ENCODE measurements at places on chromosomes 6 and 20.

GRCh38 chr6:98516866-98517265 is 317.5 kb upstream of the POU3F2 start:
- DNase-seq = no peak

GRCh38 chr6:142698751-142699150 is 246.2 kb downstream of the HIVEP2 start:
- DNase-seq = no peak

DNA sequence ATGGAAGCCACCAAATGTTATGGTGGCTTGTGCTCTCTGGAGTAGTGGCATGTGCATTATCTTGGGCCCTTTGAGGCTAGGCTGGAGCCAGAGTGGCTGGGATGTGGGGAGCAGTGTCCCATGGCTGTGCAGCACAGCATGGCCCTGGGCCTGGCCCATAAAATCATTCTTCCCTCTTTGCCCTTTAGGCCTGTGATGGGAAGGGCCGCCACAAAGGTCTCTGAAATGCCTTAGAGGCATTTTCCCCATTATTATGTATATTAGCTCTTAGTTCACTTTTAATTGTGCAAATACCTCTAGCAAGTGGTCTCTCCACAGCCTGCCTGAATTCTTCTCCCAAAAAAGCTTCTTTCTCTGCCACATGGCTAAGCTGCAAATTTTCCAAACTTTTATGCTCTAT is 297.3 kb upstream of the IRAK1BP1 start:
- no peak for DNase-seq

- peak; percentile 1 for DNase-seq
These were observed 75.5 kb upstream of the TNFAIP3 start for GRCh38 chr6:137791281-137792159.

GRCh38 chr6:39816747-39817146 is 24.6 kb downstream of the DAAM2 start:
- no peak for DNase-seq

DNA sequence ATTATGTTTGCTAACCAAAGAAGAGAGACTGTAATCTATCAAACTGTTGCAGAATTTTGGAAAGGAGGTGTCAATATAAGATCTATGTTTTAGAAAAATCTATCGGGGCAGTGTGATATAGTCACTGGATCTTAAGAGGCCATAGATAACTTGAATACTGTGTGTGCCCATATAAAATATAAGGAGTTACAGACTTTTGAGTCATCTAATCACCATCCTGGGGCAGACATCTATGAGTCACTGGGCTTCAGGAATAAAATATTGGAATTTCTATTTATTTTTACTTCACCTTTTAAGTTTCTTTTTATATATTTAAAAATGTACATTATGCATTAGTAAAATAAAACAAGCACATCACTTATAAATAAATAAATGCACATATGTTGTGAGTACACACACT is 509.3 kb upstream of the MAN1A1 start:
- no peak for DNase-seq

- DNase-seq = peak; percentile 24
These were observed 2.6 kb downstream of the PRSS35 start for GRCh38 chr6:83514866-83515466.

DNA sequence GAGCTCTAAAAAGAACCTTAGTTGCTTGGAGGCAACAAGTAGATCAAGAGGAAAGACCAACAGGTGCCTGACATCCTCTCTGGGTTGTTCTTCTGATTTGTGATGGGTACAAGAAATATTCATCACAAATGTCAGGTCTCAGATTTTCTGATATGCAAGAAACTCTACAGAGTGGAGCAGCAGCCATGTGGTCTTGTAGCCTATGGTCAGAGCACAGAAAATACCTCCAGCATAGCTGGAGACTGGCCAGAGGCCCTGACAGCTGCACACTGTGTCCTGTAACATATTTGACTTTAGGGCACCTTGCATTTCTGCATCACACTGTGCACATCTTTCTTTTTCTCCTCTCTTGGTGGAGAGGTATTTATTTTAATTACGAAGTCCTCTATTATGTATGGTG is 116.3 kb downstream of the GMPR start:
- DNase-seq = no peak

DNA sequence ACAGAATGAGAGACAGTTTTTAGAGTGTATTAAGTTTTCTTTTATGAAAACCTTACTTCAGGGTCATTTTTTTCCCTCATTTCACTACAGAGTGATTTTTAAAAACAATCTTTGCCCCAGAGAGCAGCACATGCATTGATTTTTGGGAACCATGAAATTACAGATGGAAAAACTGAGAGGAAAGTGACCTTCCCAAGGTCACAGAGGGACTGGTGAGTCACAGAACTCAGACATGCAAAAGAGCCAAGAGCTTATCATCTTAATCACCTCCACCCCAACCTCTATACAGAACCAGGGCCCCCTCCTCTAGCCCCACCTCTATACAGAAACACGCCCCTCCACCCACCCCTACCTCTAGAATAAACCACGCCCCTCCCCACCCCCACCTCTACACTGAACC is 10.7 kb downstream of the PXMP4 start:
- no peak for DNase-seq

DNA sequence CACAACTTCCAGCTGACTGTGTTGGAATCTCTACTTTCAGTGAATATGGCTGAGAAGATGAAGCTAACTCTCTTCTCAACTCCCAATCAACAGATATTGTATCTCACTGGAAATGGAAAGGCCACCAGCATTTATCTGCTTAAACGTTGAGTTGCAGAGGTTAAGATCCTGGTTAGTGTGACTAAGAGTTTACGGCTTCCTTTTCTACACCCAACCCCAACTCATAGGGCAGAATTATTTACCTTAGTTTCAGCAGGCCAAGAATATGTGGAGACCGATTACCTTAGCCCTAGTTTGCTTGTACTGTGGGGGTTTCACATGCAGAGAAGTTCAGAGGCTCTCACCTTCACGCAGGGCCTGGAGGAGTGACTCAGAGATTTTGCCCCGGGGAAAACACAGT is 1026.6 kb downstream of the EYS start:
- DNase-seq = no peak

- peak; percentile 14 for DNase-seq
These were observed 6.7 kb downstream of the C6orf141 start for GRCh38 chr6:49557177-49557576.

- DNase-seq = no peak
These were observed 122.2 kb downstream of the FYN start for GRCh38 chr6:111750753-111751673.

DNA sequence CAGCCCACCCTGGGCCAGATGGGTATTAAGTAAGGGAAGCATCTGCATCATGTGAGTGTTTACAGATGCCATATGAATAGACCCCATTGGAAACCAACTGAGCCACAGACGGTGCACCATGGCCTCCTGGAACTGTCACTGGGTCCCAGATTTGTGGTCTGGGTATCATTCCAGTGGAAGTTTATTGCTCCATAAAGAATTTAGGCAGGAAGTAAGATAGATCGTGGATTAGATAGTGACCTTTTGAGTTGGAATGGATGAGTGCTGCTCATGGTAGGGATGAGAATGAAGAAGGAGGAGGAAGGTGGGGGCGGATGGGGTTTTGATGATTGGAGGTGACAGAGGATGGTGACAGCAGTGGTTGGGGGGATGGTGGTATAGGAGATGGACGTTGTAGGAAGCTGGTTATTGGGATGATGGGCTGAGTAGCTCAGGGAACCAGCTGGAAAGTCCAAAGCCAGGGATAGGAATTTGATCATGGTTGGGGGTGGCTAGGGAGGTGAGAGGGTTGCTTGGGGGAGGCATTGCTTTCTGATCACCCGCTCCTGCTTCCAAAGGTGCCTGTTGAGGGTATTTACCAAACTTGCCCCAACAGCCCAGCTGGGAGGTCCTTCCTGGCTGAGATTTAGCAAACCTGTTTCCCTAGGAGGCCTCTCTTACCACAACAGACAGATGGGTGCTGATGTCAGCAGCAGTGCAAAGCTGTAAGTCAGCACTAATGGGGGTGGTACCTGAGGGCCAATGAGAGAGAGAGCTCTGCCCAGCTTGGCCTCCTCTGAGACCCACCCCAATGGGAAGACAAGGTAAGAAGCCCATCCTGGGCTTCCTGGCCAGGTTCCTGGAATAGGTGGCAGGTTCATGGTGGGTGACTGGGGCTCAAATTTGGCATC is 78.0 kb downstream of the VEGFA start:
- no peak for DNase-seq

- peak; percentile 94 for DNase-seq
These were observed 31.6 kb downstream of the CD83 start for GRCh38 chr6:14149053-14149738.

DNA sequence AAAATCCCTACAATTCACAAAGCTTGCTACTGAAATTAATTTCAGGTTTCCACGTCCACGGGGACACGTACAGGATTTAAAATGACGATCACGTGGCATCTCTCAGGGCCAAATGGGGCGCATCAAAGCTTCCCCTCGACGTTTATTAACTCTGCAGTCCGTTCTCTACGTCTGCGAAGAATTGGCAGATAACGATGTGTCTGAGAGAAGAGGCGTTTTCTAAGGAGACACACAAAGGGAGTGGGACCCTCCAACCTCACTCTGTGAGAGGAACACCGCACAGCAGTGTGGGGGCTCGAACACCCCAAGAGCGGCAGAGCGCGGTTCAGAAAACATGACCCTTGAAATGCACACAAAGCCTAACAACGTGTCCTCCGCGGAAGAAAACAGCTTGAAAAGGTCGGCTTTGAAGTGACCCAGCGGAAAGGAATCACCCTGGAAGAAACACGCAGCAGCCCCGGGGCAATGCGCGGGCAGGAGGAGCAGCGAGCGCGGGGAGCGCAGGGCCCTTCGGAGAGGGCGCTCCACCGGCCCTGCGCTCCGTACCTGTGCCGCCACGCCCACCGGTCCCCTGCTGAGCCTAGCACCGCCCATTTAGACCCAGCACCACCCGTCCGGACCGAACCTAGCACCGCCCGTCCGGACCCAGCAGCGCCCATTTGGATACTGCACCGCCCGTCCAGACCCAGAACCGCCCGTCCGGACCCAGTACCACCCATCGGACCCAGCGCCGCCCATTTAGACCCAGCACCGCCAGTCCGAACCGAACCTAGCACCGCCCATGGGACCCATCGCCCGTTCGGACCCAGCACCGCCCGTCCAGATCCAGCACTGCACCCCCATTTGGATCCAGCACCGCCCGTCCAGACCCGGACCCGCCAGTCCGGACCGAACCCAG is 1.1 kb upstream of the AFDN start:
- no peak for DNase-seq

DNA sequence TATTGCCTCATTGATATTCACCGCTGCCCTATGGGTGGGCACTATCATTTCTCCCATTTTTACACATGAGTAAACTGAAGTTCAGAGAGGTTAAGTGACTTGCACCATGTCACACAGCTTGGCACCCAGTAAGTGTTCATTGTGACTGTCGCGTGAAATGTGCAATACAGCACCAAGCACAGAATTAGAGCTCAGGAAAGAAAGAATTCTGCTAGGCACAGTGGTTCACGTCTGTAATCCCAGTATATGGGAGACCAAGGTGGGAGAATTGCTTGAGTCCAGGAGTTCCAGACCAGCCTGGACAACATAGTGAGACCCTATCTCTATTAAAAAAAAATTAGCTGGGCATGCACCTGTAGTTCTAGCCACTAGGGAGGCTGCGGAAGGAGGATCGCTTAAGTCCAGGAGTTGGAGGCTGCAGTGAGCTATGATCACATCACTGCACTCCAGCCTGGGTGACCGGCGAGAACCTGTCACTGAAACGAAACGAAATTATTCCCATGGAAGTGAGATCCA is 626 bp downstream of the SLC13A3 start:
- DNase-seq = no peak

- no peak for DNase-seq
These were observed 40.1 kb downstream of the TBPL1 start for GRCh38 chr6:133992992-133993680.

DNA sequence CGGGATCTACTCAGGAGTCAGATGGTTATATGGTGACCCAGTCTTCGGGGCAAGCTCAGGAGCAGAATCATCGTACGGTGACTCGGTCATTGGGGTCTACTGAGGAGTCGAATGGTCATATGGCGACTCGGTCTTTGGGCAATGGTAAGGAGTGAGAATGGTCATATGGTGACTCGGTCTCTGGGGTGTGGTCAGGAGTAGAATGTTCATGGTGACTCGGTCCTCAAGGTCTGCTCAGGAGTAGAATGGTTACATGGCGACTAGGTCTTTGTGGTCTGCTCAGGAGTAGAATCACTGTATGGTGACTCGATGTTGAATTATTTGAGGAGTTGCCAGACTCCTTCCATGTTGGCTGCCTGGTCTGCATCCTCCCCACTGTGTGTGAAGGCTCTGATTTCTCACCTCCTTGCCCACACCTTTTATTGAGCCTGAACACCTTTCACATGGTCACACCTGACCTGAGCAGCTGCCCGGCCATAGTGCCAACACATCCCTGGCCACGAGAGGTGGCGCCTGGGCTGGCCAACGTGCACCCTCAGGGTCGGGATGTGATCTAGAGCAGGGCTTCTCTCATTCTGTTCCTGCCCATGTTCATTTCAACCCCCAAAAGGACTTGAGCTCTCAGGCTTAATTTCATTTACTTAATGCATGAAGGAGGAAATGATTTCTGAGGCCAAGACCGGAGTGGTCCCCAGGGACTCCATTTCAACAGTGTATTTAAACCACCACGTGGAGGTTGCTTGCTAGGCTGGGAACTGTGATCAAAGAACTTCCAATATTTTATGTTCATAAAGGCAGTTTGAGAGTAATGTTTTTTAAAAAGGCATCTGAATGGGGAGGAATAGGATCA is 119.5 kb downstream of the PHACTR3 start:
- no peak for DNase-seq

DNA sequence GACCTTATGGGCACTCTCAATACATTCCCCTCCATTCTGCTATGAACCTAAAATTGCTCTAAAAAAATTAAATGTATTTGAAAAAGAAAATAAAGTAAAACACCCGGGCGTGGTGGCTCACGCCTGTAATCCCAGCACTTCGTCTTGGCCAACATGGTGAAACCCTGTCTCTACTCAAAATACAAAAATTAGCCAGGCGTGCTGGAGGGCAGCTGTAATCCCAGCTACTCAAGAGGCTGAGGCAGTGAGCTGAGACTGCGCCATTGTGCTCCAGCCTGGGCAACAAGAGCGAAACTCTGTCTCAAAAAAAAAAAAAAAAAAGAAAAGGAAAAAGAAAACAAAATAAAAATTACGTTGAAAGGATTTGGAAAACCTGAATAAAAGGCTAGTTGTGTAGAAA is 60.5 kb downstream of the CD164 start:
- DNase-seq = peak; percentile 48

GRCh38 chr6:27532820-27533538 is 60.1 kb upstream of the ZNF184 start:
- DNase-seq = no peak

- no peak for DNase-seq
These were observed 28.7 kb downstream of the KCNK5 start for GRCh38 chr6:39200498-39201020.

GRCh38 chr20:50116368-50116999 is 3.5 kb upstream of the UBE2V1 start:
- DNase-seq = no peak

All from NCI-H2029 treated with DMSO at 0.1 percent for 48 hours (cell line).